ENCODE measurements at places on chromosomes 12 and 14.

DNA sequence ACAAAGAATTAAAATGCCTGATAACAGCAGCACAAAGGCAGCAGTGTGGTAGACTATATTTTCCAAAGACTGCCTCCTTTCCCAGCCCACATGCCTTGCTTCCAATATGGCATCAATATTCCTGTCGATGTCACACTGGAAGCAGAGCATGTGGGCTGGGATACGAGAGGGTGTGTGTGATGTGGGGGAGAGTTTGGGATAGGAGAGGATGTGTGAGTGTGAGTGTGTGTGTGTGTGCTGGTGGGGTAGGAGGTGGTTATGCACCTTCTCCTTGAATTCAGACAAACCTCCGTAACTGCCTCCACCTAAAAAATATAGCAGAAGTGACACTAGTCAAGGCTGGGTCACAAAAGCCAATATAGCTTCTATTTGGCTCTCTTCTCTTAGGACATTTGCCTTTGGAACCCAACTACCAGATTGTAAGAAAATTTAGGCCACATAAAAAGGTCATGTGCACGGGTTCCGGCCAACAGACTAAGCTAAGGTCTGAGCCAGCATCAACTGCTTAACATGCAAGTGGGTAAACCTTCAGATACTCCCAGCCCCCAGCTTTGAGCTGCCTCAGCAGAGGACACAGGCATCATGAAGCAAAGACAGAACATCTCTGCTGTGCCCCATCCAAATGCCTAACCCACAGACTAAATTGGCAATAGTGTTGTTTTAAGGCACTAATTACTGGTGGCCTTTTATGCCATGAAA, 29.5 kb downstream of the SPPL3 start:
- no peak for DNase-seq

GRCh38 chr14:93991212-93991611, 5.9 kb upstream of the CCDC197 start:
- no peak for DNase-seq

- peak; percentile 87 for DNase-seq
Measured at GRCh38 chr14:76772300-76773187, 11.3 kb downstream of the VASH1 start.

DNA sequence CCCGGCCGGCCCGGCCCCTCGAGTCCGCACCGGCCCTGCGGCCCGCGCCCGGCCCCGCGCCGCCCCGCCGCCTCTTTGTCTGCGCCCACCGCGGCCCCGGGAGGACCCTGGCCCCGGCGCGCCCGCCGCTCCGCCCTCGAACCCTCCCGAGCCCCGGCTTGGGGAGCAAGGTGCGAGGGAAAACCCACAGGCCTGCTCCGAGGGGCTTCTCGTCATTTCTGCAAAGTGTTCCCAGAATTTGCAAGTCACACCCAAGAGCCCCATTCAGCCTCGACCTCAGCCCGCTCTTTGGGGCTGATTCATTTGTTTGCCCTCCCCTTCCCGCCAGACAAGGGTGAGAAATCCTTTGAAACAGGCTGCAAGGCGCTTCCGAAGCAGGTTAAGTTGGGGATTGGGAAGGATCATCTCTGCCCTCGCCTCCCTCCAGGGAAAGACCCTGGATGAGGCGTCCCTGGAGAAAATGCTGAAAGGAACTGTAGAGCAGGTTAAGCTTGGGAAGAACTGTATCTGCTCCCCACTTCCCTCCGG, 325 bp upstream of the CLIP1 start:
- no peak for DNase-seq

GRCh38 chr14:37443461-37443860, 151.6 kb downstream of the FOXA1 start:
- no peak for DNase-seq

GRCh38 chr12:107478881-107479280, 206.7 kb upstream of the PWP1 start:
- DNase-seq: no peak

DNA sequence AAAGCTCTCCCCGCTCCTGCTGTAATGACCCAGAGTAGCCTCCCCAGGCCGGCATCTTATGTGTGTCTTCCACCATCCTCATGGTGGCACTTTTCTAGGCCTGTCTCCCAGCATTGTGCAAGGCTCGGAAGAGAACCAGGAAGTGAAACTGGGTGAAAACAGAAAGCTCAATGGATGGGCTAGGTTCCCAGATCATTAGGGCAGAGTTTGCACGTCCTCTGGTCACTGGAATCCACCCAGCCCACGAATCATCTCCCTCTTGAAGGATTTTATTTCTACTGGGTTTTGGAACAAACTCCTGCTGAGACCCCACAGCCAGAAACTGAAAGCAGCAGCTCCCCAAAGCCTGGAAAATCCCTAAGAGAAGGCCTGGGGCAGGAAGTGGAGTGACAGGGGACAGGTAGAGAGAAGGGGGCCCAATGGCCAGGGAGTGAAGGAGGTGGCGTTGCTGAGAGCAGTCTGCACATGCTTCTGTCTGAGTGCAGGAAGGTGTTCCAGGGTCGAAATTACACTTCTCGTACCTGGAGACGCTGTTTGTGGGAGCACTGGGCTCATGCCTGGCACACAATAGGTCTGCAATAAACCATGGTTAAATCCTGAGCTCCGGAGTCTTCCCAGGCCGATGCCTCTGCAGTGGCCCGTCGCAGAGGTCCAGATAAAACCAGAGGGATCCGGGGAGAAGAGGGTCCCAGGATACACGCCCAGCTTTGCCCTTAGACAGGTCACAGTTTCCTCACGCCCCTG, 15.6 kb downstream of the ACVRL1 start:
- peak; percentile 94 for DNase-seq

DNA sequence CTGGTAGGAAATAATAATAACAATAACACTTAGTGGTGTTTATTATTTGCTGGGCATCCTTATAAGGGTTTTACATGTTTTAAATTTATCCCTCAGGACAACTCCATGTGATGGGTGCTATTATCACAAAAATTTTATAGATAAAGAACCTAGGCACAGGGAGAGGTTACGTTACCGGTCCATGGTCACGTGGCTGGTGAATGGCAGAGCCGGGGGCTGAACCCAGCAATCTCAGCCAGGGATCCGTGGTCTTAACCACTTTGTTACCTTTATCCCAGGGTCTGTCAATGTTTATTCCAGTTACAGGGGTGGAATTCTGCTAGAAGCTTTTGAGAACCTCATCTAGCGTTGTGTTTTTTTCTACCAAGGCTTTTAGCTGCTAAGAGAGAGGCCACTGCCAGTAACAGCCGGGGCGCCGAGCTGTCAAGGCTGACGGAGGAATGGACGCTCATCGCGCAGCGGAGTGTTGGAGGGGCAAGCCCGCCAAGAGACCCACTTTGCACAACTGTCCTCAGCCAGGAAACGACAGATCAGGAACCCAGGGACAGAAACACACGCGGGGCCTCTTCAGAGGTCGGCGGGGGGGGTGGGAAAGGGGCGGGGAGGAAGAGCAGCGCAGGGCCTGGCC, 418 bp downstream of the AMN1 start:
- no peak for DNase-seq

DNA sequence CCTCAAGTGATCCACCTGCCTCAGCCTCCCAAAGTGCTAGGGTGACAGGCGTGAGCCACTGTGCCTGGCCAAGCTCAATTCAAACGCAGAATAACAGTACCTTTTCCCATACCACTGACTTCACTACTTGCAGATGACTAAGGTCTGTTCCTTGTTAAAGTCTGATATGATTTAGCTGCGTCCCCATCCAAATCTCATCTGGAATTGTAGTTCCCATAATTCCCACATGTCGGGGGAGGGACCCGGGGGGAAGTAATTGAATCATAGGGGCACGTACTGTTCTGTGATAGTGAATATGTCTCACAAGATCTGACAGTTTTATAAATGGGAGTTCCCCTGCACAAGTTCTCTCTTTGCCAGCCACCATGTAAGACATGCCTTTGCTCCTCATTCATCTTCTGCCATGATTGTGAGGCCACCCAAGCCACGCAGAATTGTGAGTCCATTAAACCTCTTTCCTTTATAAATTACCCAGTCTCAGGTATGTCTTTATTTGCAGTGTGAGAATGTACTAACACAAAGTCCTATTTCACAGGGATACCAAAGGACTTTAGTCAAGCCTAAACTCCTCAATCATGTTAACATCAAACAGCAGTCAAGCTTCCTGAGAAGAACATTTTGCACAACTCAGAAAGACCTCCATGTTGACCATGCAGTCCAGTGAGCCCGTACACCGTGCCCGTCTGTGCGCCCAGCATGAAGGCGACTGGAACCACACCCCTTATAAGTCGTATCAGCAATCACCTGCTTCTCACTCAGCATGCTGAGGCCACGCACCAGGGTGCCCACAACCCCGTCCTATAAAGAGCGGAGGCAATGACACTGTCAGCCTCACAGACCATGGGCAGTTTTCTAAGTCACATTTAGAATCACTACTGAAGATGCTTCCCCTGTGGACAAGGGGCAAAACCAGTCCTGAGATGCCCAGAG, 36.9 kb downstream of the FOXN3 start:
- no peak for DNase-seq

DNA sequence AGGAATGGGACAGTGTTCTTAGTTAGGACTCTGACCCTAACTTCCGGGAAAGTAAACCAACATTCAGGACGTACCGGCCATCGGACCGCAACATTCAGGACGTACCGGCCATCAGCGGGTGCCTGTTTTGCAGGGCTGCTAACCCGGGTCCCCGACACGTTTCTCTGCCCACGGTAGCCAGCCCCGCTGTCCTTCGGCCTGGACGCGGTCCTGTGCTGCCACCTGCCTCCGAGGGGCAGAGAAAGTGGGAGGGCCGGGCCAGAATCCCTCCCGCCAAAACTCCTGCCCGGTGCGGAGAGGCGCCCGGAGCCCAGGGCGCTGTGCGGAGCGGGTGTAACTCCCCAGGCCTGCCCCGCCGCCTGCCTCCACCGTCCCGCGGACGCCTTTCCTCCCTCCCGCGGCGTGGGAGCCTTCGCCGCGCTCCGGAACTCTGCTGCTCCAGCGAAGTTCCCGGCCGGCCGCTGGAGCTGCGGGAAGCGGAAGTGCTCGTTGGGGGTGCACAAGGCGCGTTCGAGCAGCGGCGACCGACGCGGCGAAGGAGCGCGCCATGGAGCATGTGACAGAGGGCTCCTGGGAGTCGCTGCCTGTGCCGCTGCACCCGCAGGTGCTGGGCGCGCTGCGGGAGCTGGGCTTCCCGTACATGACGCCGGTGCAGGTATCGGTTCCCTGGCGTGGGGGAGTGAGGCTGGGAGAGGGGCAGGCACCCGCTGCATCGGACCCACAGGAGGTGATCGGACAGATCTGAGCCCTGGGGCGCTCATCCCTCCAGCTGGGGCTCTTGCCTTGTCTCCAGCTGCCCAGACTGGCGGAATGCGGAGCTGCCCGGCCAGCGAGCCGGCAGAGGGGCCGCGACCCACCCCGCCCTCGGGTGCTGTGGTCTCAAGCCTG, at the start of gene DDX55:
Gene DDX55 (plus strand): TSS at position 498 of the 888 bp plus-strand sequence. CDS start 50 bp downstream, at position 548.
- peak; percentile 78 for DNase-seq

DNA sequence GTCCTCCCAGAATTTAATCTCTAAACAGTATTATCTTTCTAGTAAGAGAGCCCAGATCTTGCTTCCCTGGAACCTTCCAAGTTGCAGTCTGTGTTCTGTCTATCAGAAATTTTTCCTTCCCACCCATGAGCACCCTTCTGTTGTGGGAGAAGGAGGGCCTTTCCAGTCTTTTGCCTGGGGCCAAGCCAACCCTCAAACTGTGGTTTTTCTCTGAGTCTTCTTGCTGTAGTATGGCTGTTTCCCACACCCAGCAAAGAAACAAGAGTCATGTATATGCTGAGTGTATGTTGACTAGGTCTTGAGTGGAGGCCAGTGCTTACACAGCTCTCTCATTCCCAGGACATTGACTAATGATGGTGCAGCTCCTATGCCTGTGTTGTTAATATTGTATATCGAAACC, 104.5 kb downstream of the TGFB3 start:
- DNase-seq: peak; percentile 20

DNA sequence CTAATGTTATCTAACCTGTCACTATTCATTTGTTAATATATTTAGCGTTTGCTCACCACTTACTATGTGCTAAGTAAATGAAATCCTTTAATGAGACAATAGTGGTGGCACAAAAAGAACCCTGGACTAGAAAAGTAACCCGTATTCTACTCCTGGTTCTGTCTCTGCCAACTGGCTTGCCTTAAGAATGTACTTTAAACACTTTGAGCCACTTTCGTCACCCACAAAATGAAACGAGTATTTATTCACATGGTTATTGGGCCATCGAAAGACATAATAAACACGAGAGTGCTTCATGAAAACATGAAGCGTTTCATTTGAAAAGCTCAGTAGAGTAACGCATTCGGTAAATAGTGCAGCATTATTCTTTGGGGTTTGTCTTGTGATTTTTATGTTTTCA, 254.7 kb downstream of the EGLN3 start:
- no peak for DNase-seq

DNA sequence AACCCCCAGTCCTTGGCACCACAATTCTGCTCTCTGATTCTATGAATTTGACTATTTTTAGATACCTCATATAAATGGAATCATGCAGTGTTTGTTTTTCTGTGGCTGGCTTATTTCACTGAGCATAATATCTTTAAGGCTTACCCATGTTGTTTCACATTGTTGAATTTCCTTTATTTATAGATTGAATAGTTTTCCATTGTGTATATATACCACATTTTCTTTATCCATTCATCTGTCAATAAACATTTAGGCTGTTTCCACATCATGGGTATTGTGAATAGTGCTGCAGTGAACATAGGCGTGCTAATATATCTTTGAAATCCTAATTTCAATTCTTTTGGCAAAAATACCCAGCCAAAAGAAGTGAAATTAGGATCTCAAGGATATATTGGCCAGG, 126.7 kb upstream of the SLC38A2 start:
- DNase-seq: no peak

Measured in MV-4-11 (cell line).